Breast epithelium (tissue), 4 donors: ENCODE measurements at places on chromosomes 12 and 14.

- no peaks in the 10 kb centered on the region for H3K36me3 ChIP-seq
- no peaks in the 10 kb centered on the region for H3K4me1 ChIP-seq
- H3K27ac ChIP-seq: no peak overlapping the region
These were observed 67.2 kb downstream of the TTC9 start for GRCh38 chr14:70708717-70709570.

- no peaks in the 10 kb centered on the region for H3K4me1 ChIP-seq
- H3K27ac ChIP-seq: no peak overlapping the region
- H3K4me3 ChIP-seq: no peak overlapping the region
- peak; percentile 33 for DNase-seq
- peaks cover 65% of the 10 kb centered on the region for H3K27me3 ChIP-seq
These were observed 182.3 kb downstream of the KIF26A start for GRCh38 chr14:104320611-104321086.

DNA sequence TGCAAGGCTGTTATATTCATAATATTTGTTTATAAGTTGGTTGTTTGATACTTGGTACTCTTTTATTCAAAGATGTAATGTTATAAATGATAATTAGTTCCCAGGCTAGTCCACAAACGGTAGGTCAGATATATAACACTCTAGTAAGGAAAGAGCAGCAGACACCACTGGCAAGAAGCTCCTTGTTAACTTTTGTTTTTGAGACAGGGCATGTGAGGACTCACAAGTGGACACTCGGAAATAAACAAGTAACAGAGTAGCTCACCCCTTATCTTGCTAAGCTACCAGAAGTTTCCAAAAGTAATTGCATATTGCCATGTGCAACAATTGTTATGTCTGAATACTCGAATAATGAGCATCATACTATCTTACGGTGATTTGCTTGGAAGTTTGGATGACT lies 38.6 kb upstream of the YARS2 start:
- H3K4me3 ChIP-seq: no peak overlapping the region
- no peaks in the 10 kb centered on the region for H3K27me3 ChIP-seq
- H3K36me3 ChIP-seq: no peaks in the 10 kb centered on the region
- H3K27ac ChIP-seq: no peak overlapping the region
- no peaks in the 10 kb centered on the region for H3K4me1 ChIP-seq

DNA sequence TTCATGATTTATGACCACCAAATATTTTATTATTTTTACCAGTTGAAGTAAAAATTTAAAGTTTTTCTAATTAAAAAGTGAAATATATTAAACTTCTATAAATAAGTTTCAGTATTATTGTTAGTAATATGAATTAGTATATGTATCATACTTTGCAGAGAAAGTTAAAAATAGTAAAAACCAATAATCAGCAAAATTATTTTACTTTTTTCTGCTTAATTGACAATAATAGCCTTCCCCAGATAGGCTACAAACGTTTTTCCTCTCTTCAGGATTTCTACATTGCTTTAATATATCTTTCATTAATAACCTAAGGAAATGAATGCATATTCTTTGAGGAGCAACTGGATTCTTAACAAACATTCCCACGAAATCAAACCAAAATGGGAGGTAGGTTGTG lies 543.5 kb downstream of the ETNK1 start:
- no peaks in the 10 kb centered on the region for H3K36me3 ChIP-seq
- H3K4me1 ChIP-seq: no peaks in the 10 kb centered on the region
- no peak for DNase-seq
- H3K27ac ChIP-seq: no peak overlapping the region

- H3K36me3 ChIP-seq: no peaks in the 10 kb centered on the region
- H3K4me3 ChIP-seq: no peak overlapping the region
- no peak for DNase-seq
- no peaks in the 10 kb centered on the region for H3K27me3 ChIP-seq
- no peak overlapping the region for H3K27ac ChIP-seq
- no peaks in the 10 kb centered on the region for H3K4me1 ChIP-seq
These were observed 51.4 kb downstream of the C14orf132 start for GRCh38 chr14:96090441-96091148.
